Activated T-cell treated with anti-CD3 and anti-CD28 coated beads, Interleukin-2, amount 50 U/mL, for 1 hour (primary cell): ENCODE measurements at places on chromosomes 3 and 15.
A peak's percentile ranks its signal among the peaks of the same experiment; 100 is the strongest.

DNA sequence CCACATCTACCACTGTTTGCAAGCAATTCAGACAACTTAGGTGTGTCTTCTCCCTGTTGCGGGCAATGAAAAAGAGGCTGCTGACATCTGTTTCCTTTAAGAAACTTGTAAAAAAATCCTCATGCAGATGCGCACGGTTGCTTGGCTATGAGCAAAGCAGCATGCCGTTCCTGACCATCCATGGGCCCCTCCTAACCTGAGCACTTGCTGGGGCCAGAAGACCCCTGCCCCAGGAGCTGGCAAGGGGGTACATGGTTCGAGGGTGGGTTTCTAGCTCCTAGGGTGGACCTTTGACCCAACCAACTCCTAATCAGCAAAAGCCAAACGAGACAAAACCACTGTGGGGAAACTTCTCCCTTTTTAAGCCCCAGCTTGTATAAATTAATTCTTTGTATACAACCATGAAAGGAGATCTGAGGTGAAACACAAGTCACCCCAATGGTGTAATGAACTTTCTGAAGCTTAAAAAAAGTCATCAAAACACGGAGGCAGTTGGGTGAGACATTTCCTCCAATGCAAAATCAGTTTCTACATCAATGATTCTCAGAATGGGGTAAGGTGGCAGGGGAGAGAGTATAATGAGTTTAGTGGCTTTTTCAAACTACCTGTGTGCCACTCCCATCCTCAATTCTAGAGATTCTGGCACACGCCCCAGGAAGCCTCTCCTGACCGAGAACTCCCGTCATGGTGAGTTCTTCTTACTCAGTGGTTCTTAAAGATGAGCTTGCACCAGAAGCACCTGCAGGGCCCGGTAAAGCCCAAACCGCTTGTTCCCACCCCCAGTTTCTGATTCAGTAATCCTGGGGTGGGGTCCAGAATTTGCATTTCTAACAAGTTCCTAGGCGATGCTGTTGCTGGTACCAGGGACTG lies 44.1 kb downstream of the CPN2 start:
- DNase-seq, result no peak

- DNase-seq, result no peak
These were observed 43.1 kb downstream of the RBPMS2 start for GRCh38 chr15:64732156-64732860.

DNA sequence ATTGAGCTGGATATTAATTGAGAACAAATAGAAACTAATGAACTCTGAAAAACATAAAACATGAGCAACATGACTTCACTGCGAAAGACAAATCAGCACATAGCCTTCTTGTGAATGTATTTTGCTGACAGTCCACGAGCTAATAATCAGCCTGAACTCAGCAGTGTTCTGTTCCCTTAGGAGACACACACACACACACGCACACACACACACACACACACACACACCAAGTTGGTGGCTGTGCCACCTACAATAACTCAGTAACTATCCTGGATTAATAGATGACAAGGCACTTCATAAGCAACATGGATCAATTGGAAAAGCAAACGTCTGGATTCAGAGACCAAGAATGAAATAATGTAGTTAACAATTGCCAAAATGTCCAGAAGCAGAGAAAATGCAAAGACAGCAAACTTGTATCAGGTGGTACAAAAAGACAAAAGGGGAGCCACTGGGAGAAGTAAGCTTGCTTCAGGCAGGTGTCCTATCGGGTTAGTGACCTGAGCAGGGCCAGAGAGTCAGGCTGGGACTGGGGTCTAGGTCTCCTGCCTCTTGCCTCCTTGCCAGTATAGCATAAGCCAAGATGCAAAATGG lies 20.5 kb upstream of the UBE2Q2 start:
- no peak for DNase-seq

DNA sequence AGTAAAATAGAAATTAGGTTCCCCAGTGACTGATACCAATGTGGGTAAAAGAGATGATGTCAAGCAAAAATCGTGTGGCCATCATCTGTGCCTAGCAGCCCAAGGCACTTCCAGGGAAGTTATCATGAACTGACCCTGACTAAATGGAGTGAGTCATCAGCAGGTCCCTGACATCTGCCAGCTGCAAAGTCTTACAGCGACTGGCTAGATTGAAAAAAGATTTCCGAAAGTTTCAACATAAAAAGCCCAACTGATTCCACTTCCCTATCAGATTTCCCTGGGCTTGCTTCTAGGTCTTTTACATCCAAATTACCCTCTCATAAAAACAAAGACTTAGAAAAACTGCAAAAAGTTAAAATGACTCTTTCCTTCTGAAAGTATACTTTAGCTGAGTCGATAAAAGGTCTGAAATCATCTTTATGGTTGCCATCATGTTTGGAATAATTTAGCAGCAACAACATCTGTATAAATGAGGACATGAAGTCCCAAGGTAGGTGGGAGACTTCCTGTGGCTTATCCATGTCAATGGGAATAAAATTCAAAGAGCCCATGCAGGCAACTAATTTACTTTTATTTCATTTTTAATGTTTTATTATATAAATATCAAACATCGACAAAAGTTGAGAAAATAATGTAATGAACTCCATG lies 342.8 kb downstream of the ERC2 start:
- no peak for DNase-seq

GRCh38 chr3:114624571-114625181 lies 330.8 kb downstream of the TIGIT start:
- DNase-seq, result no peak

- DNase-seq, result no peak
These were observed 20.4 kb upstream of the NTRK3 start for GRCh38 chr15:88276821-88277410.

GRCh38 chr3:53196575-53197407 lies 35.8 kb downstream of the PRKCD start:
- peak; percentile 30 for DNase-seq

DNA sequence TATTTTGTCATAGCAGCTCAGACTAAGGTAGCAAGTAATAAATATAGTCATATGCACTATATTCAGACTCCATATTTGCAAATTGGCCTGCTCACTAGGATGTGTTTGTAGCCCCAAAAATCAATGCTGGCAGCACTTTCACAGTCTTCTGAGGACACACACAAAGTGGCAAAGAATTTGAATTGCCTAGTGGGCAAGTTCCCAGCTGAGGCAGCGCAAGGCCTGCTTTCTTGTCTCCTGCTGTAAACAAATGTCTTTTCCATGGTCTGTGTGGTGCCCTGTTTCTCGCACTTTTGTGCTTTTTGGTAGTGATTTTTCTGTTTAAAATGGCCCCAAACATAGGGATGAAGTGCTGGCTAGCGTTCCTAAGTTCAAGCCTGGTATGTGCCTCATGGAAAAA lies 416.0 kb downstream of the OCA2 start:
- no peak for DNase-seq

GRCh38 chr15:59657635-59658125 lies 365 bp upstream of the GTF2A2 start:
- no peak for DNase-seq

DNA sequence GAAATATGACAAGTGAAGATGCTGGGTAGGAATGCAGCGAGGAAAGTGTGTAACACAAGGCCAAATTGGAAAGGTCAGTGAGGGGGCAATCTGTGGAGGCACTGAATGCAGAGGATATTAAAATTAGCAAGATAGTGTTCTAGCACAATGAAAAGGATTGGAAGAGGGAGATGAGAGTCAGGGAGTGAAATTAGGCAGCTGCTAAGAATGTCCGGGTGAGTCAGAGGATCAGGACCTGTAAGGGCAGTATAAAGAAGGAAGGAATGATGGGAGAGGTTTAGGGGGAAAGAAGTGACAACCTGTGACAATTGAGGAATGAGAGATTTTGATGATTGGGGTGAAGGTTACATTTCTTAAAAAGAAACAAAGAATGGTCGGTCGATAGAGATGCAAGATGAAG lies 103.5 kb downstream of the UBE3A start:
- no peak for DNase-seq

DNA sequence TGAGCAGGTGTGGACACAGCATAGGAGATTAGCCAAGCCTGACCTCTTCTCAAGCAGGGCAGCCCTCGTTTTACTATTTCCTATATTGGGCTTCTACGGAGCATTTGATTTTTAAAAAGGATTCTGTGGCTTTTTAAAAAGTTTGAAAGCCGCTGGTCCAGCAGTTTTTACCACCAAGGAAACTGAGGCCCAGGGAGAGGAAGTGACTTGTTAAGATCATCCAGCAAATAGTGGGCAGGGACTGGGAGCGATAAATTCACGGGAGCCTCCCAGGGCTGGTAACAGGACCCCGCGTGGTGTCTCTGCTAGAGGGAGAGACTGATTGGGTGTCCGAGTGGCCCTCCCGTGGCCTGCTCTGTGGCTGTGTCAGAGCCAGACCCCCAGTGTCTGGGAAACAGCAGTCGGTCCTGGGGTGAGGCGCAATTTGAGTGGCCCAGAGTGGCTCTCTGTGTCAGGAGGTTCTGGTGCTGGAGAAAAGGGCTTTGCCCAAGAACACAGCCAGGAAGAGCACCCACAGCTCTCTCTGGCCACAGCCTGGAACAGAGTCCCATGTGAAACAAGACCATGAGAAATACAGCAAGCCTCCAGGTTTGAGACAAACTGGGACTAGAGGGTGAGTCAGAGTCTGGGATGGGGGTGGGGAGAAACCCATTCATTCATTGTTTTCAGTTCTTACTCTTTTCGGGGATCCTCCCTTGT lies 4.2 kb downstream of the FURIN start:
- DNase-seq, result no peak
